Urinary bladder (tissue), 4 donors: ENCODE measurements at places on chromosomes 3 and 15.
A peak's percentile ranks its signal among the peaks of the same experiment; 100 is the strongest.

- no peak for DNase-seq
These were observed 177.4 kb upstream of the LINGO1 start for GRCh38 chr15:77810130-77810571.

GRCh38 chr3:160611141-160611540, 45.8 kb upstream of the KPNA4 start:
- DNase-seq = no peak

DNA sequence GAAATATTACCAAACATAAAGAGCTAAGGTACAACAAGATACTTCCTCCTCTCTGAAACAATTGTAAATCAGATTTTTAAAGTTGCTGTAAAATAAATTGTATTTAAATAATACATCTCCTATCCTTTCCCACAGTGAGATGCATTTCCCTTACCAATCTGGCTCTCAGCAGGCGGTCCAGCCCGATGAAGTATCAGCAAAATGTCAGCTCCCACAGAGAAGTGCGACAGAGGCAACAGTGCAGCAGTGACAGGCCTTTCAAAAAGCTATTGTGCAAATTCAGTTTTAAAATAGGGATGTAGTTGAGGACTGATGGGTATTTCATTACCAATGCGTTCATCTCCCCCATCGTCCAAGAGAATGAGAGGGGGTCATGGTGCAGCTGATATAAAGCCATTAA, 733.2 kb upstream of the GOLIM4 start:
- no peak for DNase-seq

DNA sequence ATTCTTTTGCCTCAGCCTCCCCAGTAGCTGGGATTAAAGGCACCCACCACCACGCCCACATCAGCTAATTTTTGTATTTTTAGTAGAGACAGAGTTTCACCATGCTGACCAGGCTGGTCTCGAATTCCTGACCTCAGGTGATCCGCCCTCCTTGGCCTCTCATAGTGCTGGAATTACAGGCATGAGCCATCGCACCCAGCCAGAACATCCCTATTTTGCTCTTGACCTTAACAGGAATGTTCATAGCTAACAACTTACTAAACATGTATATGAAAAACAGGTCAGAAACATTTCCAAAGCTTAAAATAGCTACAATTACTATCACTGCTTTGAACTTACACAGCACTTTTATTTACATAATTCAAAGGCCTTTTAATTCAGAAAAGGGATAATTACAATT, 33.7 kb downstream of the UQCC5 start:
- DNase-seq = no peak

GRCh38 chr3:190912736-190913135, 50.2 kb upstream of the GMNC start:
- no peak for DNase-seq

DNA sequence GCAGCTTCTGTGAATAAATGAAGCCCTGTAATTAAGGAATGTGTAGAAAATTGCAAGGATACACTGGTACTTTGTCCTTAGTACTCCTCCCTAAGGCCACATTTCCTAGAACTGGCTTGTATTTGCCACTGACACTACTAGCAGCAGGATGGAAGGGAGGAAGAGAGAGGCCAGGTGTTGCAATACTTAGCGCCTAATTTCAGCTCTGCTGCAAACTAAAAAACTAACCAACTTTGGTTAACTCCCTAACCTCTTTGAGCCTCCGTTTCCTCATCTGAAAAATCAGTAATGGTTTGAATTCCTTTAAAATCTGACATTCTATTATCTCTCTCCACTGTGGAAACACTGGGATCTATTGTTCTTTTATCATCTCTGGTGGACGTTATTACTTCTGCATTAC, 257.0 kb downstream of the SV2B start:
- DNase-seq = no peak

GRCh38 chr3:110542552-110543150, 529.0 kb upstream of the NECTIN3 start:
- DNase-seq = no peak

GRCh38 chr3:188946351-188947240, 225.2 kb upstream of the TPRG1 start:
- DNase-seq = no peak

- no peak for DNase-seq
These were observed 63.3 kb downstream of the RPLP1 start for GRCh38 chr15:69515926-69516325.

GRCh38 chr15:100913961-100914360, 5.2 kb upstream of the LRRK1 start:
- DNase-seq = no peak

- no peak for DNase-seq
These were observed 82.4 kb downstream of the EBLN2 start for GRCh38 chr3:73143821-73144237.

DNA sequence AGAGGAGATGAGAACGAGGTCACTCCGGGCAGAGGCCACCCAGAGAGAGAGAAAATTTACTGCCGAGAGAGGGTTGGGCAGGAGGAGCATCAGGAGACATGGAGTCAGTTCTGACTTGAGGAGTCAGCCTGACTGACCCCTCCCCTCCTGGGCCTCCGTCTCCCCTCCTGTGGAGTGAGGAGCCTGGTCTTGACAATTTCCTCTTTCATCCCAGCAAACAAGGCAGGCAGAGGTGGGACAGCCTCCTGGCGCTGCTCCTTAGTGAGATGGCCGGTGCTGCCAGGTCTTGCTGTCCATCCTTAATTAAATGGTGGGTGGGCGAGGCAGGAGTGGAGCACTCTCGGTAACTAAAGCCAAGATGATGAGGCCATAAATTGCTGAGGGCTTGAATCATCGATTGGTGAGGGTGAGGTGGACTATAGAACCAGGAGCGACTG, 60.6 kb downstream of the CYP11A1 start:
- DNase-seq = no peak

DNA sequence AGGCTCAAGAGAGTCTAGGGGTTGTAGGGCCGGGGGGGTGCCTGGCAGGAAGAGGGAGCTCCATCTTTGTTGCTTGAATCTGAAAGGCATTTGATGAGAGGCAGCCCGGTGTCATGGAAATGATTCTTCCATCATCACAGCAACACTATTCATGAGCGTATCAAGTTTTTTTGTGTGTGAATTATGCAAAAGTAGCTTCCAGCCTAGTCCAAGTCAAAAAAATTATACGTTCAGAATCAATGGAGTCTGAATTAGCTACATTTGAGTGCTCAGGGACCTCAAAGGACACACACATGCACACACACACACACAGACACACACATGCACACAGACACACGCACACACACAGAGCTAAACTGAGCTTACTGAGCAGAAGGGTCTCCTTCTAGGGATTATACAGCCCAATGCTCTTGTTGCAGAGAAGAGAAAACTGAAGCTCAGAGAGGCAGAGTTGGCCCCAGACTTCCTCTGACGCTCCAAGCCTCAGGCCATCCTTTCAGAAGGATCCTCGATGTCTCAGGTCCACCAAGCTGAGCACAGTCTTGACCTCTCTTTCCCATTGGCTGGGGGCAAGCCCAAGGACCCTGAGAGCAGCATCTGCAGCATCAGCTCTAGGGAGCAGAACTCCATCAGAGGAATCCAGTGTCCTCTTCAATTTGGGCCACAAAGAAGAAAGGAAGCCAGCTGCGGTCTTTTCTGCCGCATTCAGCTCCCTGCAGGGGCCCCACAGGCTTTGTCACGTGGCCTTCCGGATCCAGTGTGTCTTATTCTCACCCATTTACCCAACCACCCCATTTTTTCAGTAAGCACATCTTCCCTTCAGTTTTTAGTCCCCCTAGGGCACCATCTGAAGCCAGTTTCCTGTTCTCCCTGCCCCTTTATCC, 228.0 kb downstream of the UACA start:
- DNase-seq = no peak

- no peak for DNase-seq
These were observed 121.6 kb downstream of the OPA1 start for GRCh38 chr3:193714523-193715137.

- no peak for DNase-seq
These were observed 96.2 kb downstream of the ECT2 start for GRCh38 chr3:172846706-172847105.

GRCh38 chr15:72141171-72142084, 23.2 kb downstream of the SENP8 start:
- DNase-seq = no peak

- peak; percentile 31 for DNase-seq
These were observed 323.5 kb downstream of the ERC2 start for GRCh38 chr3:56144805-56145204.

- no peak for DNase-seq
These were observed 23.6 kb downstream of the ZBTB38 start for GRCh38 chr3:141391991-141392316.

- DNase-seq = no peak
These were observed 61.4 kb upstream of the LEKR1 start for GRCh38 chr3:156764751-156765150.

- no peak for DNase-seq
These were observed 141.2 kb upstream of the MANF start for GRCh38 chr3:51243924-51244323.
